ENCODE measurements at places on chromosomes 3 and 15.

GRCh38 chr15:53038655-53038941, 248.5 kb upstream of the ONECUT1 start:
- no peak for DNase-seq

GRCh38 chr3:37237252-37237651, 62.9 kb upstream of the LRRFIP2 start:
- DNase-seq, result no peak

GRCh38 chr3:45043728-45044299, 17.7 kb downstream of the CLEC3B start:
- DNase-seq, result no peak

DNA sequence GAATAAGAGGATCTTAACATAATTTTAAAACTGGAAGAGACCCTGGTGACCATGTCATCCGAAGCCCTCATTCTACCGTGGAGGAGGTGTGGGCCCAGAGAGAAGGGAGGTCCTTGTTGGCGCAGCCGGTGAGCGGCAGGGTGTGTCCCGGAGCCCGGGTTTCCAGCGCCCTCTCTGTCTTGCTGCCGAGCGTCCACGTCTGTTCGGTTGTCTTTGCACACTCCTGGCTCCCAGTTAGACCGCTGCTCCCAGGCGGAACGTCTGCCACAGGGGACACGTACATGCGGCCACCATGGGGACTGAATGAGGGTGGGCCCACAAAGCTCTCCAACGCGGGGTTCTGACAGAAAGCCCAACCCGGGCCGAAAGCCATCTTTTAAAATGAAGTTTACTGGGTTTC, 6.6 kb upstream of the MUC4 start:
- DNase-seq, result no peak

- DNase-seq, result no peak
Measured at GRCh38 chr15:38714309-38715072, 149.9 kb upstream of the RASGRP1 start.

DNA sequence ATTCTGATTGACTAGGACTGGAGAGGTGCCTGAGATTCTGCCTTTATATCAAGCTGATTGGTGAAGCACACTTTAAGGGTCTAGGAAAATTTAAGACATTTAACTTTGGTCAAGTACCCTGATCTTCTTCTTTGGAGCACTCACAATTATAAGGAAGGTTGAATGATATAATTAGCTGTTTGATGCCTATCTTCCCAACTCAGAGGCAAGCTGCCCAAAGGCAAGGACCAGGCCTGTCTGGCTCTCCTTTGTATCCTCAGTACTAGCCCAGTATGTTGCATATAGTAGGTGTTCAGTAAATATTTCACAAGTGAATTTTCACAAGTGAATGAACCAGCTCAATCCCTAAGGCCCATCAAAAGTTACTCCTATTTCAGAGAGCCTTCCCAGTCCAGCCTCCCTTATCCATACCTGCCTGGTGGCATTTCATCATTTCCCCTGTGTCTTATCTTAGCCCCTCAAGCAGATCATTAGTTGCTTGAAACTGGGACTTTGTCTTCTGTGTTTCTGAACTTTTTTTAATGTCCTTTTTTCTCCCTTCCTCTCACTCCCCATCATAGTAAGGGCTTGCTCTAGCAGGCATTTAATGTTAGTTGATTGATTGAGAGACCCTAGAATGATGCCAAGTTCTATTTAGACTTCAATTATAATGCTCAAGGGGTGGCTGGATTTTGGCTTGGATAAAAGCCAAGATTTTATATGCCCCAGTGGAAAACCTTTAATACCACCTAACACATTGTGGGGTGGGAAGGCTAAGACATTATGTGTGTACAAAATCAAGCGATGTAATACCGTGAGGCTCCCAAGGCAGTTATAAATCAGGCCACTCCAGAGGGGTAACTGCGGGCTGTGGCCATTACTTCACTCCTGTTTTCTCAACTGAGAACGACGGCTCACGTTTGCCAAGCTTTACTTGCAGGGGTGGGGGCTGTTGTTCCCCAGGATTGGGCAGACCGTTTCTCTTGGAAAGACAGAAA, 43.2 kb upstream of the BOC start:
- no peak for DNase-seq

GRCh38 chr15:50234764-50235163, 30.8 kb downstream of the HDC start:
- DNase-seq, result no peak

DNA sequence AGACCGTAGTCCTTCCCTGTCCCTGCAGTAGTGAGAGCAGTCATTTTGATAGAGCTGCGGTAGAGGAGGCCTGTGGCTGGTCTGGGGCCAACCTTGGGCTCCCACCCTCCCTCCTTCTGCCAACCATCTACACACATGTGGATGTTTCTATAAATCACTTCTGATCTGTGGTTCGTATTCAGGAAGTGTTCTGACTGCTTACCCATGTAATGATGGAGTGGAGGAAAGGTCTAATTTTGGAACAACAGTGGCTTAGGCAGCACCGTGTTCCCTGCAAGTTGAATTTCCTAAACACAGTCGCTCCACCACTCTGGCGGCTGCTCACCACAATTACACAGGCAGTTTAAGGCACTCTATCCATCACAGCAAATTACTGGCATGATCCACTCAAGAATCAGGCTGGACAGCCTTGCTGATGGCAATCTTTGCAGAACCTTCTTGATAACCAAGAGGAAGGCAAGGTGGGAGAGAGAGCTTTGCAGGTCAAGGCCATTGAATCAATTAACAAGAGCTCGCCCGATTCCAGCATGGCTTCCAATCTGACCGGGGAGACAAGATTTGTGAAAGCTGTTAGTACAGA, 104.7 kb upstream of the VEPH1 start:
- DNase-seq, result no peak

DNA sequence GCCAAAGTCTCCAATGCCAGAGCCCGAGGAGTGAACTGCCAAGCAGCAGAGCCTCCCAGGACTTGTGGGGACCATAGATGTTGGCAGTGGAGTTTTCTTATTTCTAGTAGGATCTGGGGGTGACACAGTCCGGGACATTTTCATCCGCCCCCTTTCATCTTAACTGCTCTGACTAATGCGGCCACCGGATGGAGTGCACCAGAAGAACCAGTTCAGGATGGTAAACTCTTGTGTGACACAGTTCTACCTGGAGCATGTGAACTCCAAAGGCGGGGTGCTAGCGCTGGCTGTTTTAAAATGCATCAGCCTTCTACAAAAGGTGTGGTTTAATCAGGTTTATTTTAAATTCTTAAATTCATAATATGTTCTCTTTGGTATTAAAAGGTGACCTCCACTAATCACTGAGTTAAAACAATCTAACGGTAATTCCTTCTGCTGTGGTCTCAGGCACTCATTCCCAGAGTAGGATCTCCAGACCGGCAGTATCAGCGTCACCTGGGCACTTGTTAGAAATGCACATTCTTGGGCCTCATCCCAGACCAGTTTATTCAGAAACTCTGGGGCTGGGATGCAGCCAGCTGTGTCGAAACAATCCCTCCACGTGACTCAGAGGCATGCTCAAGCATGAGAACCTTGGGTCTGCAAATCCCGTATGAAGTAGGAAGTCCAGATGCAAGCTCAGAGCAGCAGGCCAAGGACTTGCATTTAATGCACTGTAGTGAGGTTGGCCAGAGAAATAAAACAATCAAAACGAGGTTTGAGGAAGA, 105.5 kb downstream of the GABRB3 start:
- no peak for DNase-seq

GRCh38 chr3:158520433-158520832, 50.6 kb upstream of the MLF1 start:
- no peak for DNase-seq

DNA sequence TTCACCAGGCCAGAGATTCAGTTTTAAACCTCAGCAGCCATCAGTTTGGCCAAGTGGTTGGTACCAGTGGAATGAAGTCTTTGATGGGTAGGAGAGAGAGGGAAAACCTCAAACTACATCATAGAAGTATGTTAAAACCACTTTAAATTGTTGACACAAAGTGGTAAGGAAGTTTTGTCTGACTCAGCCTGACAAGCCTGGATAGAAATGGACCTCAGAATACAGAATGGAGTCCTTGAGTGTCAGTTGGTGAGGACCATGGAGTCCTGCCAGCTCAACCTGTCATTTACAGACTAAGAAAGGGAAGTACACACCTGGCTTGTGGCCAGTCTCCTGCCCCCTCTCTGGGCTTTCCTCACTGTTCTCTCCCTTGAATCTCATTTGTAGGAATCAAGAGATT, 12.1 kb downstream of the EAF1 start:
- no peak for DNase-seq

GRCh38 chr3:61268644-61269043, 17.4 kb upstream of the FHIT start:
- DNase-seq, result no peak

- no peak for DNase-seq
Measured at GRCh38 chr3:45075821-45076625, 49.9 kb downstream of the CLEC3B start.

DNA sequence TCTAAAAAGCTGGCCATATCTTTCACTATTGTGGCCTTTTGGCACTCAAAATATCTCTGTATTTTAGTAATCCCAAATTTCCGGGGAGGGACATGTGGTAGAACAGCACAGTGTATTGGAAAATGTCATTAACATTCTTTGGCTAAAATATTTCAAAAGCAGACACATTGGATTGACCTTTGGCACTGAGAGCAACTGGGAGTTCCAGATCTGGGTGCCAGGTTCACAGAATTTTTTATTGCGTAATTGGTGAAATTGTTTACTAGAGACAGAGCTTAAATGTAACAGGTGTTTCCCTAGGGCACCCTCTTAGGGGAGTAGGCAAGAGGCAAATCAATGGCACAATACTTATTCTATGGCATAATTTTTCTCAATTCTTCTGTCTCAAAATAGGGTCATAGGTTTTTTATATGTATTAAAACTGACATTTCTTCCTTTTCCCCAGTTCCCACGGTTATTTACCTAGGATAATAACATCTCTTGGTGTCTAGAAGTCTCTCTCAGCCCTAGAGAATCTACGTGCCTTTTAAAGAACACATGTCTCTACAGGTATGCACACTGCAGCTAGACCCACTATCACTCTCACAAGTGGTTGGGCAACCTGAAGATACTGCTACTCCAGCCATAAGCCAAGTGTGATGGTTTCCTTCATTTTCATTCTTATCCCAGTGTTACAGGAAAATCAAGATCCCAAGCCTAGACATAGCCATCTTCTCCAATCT, 10.6 kb downstream of the RBMS3 start:
- no peak for DNase-seq

- no peak for DNase-seq
Measured at GRCh38 chr3:70527026-70527425, 214.6 kb upstream of the MDFIC2 start.

- no peak for DNase-seq
Measured at GRCh38 chr3:181728470-181729340, 17.0 kb downstream of the SOX2 start.

GRCh38 chr3:105715372-105715771, 153.4 kb downstream of the CBLB start:
- no peak for DNase-seq

DNA sequence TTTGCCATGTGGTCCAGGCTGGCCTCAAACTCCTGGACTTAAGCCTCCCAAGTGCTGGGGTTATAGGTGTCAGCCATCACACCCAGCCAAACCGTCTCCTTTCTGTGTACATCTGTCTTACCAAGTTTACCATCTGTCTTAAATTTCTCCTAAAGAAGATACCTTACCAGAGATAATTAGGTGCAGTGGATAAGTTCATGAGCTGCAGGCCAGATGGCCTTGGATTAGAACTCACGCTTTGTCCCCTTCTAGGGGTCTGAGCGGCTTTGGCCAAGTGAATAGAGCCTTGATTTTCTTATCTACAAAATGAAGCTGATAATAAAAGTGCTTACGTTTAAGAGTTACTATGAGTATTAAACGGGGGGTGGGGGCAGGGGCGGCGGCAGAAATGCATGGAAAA, 103.9 kb downstream of the SUCLG2 start:
- no peak for DNase-seq

- no peak for DNase-seq
Measured at GRCh38 chr15:99454941-99455788, 110.6 kb upstream of the MEF2A start.

- no peak for DNase-seq
Measured at GRCh38 chr15:70087708-70088352, 9.9 kb downstream of the TLE3 start.

- peak; percentile 12 for DNase-seq
Measured at GRCh38 chr3:188516515-188516914, 362.6 kb downstream of the LPP start.

DNA sequence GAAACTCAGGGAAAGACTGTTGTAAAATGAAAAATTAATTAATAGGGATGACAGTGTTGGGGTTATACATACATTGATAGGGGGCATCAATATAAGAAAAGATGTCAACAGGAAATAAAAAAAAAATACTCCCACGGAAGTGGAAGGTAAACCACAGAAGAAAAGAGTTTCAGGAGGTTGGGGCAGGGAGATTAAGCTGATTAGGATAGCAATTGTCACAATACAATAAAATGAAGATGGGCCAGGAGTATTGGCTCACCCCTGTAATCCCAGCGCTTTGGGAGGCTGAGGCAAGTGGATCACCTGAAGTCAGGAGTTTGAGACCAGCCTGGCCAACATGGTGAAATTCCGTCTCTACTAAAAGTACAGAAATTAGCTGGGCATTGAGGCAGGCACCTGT, 536.1 kb downstream of the AGBL1 start:
- DNase-seq, result no peak

DNA sequence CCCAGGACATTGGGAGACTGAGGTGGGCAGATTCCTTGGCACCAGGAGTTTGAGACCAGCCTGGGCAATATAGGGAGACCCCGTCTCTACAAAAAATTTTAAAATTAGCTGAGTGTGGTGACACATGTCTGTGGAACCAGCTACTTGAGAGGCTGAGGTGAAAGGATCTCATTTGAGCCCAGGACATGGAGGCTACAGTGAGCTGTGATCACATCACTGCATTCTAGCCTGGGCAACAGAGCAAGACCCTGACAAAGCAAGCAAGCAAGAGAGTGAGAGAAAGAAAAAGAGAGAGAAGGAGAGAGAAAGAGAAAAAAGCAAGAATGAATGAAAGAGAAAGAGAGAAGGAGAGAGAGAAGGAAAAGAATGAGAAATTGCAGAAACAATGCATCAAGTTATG, 52.1 kb upstream of the CSPG5 start:
- no peak for DNase-seq

DNA sequence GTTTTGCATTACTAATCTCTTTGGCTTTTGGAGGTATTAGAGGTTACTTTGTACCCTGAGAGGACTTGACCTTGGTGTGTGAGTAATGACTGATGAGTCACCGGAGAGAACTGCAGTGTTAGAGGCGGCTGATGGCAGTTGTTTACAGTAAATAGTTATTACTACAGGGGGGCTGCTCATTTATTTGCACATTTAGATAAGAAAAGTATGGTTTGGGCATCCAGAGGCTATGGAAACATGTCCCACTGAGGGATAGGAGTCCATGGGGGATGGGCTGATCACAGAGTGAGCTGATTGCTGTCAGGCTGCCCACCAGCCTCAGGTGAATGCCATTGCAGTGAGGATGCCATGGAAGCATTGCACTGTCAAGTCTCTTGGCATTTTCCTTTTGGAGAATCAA, 17.3 kb upstream of the STAC start:
- DNase-seq, result no peak

GRCh38 chr15:25329696-25330095, 109.1 kb downstream of the UBE3A start:
- DNase-seq, result no peak

- no peak for DNase-seq
Measured at GRCh38 chr15:37133602-37134001, 33.3 kb upstream of the MEIS2 start.
